Activated effector memory CD4-positive, alpha-beta T cell treated with anti-CD3 and anti-CD28 coated beads, Interleukin-2, amount 50 U/mL, for 16 hours (primary cell): ENCODE measurements at places on chromosomes 2 and 18.

GRCh38 chr2:128663371-128664050, 344.8 kb upstream of the HS6ST1 start:
- no peak for DNase-seq

DNA sequence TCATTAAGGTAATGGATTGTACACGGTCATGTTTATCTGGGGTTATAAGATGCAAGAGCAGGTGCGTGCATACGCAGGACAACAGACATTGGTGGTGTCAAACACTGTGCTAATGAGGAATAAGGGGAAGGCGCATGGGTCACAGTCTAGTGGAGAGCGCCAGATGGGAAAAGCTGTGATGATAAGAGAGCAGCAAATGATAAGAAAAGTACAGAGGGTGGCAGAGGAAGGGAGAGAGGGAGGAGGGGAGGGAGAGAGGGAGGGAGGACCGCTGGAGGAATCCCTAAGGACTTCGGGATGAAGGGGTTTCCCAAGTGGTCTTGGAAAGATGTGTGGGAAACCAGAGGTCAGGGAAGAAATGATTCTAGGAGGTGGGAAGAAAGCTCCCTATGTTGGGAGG, 2.9 kb downstream of the TNFRSF11A start:
- DNase-seq, result no peak

DNA sequence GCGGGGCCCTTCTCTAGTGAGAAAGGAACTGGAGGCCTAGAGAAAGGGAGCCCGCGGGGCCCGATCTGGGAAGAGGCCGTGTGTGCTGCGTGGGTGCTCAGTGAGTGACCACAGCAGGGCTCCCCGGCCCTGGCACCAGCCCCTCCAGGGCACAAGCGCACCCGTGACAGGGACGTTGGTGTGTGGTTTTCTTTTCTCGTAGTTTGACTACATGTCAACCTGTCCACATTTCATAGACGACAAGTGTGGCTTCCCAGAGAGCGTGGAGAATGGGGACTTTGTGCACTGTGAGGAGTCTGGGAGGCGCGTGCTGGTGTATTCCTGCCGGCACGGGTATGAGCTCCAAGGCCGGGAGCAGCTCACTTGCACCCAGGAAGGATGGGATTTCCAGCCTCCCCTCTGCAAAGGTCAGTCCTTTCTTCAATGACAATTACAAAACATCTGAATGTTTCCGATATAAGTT, 83.1 kb downstream of the TPO start:
- no peak for DNase-seq

DNA sequence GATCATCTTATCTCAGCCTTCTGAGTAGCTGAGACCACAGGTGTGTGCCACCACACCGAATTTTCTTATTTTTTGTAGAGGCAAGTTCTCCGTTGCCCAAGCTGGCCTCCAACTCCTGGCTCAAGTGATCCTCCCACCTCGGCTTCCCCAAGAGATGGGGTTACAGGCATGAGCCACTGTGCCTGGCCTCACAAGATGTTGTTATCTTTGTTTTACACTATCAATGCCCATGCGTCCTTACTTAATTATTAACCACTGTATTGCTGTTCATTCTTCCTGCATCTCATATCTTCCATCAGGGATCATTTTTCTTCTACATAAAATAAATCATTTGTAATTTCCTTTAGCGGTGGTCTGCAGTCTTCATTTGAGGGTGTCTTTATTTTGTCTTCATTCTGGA, 181.9 kb downstream of the TGIF1 start:
- DNase-seq, result no peak

DNA sequence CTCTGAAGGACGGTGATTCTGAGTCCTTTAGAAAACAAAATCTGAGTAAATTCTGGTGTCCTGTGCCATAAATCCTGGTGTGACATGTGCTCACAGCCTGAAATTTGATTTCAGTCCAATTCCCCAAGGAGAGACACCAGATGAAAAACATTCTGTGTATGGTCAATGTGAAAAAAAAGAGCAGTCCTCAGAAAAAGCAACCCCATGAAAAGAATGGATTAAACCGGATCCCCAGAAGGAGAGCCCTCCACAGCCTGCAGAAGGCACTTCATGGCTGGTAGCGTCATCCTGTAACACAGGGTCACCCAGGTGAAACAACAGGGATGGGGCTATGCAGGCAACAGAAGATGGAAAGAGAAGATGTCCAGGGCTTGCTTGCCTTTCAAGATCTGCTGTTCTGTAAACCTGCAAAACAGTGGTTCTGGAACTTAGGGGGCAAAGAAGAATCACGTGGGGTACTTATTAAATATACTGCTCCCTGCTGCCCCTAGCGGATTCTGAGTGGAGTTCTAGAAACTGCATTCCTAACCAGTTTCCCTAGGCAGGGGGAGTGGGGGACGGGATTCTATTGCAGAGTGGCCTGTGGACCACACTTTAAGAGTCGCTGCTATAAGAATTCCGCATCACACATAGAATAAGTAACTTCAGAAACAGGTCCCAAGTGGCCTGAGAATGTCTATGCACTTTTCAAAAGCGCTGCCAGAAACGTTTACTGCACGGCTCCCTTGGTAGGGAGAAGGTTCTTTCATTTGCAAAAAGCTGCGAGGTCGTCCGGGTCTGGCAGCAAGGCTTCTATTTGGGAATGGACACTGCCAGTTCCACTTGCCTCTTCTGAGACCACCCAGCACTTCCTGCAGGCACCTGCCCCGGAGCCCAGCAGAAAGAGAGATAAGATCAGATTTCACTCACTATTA, 118.9 kb upstream of the ARL5A start:
- no peak for DNase-seq

DNA sequence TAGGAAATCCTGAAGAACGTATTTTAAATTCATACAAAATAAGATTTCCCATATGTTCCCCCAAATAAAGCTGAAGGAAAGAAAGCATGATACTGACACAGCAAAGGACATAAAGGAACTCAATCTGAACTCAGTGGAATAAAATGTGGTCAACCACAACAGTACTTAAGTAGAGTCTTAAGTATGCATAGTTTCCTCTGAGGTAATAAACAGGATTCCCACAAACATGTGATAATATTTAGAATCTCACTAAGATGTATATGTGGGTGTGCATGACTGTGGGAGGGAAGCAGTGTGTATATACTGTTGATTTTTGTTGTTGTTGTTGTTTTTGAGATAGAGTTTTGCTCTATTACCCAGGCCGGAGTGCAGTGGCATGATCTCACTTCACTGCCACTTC, 69.3 kb downstream of the NOL10 start:
- no peak for DNase-seq

DNA sequence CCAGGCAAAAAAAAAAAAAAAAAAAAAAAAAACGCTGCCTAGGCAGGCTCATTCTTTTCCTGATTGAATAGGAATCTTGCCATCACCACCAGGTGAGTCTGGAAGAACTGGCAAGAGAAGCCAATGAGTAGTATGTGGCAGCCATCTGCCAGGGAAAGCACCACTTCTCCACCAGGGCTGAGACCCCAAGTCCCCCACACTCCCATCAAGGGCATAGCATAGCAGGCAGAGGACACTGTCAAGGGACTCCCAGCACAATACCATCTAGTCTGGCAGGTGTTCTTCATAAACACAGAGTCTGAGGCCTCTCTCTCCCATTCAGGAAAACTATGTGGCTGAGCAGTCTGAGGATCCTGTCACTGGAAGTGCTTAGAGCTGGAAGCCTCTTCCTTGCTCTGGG, 538.1 kb upstream of the DSEL start:
- DNase-seq, result no peak

- DNase-seq, result no peak
Observed at GRCh38 chr2:145841973-145842372, 1322.1 kb upstream of the ZEB2 start.

- no peak for DNase-seq
Observed at GRCh38 chr2:73892631-73893329, at the start of gene ACTG2. Gene ACTG2, plus strand, starts transcription at chr2:73893008. Its CDS starts 8,304 bp downstream, at chr2:73901312.

GRCh38 chr2:203578759-203579643, 43.9 kb upstream of the RAPH1 start:
- DNase-seq, result peak; percentile 71

DNA sequence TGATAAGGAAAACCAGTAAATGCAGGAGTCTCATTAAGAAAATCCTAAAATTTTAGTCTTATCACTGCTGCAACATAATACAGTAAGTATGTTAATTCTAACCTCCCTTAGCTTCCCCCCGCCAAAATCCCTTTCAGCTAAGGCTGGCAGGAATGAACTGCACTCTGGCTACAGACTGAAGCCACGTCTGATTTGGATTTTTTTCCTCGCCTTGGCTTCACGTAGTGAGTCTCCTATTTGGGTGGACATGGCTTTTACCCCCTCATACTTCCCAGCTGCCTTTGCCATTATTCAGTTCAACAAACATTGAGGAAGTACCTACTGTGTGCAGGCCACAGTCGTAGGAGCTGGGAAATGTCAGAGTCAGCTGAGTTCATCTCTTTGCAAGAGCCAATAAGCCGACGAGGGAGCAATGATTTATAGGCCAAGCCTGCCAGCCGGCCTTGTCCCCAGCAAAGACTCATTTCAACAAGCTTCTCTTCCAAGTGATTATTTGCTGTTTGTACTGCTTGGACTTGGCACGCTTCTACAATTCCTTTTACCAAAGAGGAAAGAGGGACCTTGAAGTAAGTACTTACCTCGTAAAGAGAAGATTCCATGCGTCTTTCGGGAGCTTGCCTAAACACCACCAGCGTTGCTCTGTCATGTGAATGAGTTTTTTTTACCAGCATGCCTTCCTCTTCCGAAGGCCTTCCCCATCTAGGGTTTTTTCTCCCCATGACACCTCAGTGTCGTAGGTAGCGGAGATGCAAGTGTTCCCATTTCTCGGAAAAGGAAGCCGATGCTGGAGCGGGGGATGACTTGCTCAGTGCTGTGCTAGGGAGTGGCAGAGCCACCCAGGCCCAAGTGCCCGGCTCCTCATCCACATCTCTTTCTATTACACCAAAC, 138.6 kb downstream of the KLHL29 start:
- no peak for DNase-seq

DNA sequence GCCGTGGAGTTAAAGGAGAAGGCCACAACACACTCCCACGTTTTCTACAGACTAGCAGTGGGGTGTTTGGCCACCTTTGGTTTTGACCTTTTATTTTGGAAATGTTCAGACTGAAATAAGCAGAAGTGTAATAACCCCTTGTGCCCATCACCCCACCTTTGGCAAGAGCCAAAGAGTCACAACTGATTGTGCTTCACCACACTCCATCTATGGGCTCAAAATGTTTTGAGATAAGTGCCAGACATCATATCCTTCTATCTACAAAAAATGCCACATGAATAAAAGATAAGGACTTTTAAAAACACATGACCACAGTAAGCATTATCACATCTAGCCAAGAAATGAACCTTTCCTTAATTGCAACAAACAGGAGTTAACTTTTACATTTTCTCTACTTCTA, 9.9 kb upstream of the GPR35 start:
- DNase-seq, result no peak

GRCh38 chr18:8153887-8154583, 455.2 kb upstream of the RAB12 start:
- no peak for DNase-seq

GRCh38 chr2:121804340-121804739, 48.9 kb downstream of the TSN start:
- no peak for DNase-seq

- DNase-seq, result no peak
Observed at GRCh38 chr2:81647715-81648230, 1343.2 kb upstream of the LRRTM1 start.

- no peak for DNase-seq
Observed at GRCh38 chr18:3911413-3911812, 461.4 kb downstream of the TGIF1 start.

GRCh38 chr18:23992089-23992940, 22.2 kb upstream of the TTC39C start:
- DNase-seq, result peak; percentile 82

- no peak for DNase-seq
Observed at GRCh38 chr2:180980943-180981911, 822 bp downstream of the UBE2E3 start.

GRCh38 chr2:224922142-224922727, 120.0 kb downstream of the DOCK10 start:
- no peak for DNase-seq

DNA sequence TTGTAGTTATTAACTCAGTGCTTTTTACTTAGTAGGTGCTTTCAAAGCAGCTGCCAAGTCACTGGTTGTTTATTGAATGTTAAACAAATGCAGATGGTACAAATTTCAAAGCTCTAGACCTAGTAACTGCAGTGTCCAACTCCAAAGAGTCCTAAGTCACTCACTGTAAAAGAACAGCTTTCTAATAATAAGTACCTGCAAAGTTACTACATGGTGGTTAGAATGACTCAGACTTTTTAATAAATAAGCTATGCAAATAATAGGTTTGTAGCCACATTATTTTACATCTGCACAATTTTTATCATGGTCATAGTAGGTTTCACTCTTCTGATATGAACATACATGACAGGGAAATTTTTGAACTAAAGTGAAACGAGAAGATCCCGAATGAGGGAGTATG, 1620.4 kb upstream of the CELF4 start:
- DNase-seq, result no peak
